ENCODE measurements at places on chromosomes 5 and 9.

- no peak for DNase-seq
Observed at GRCh38 chr5:80010754-80011392, 19.8 kb upstream of the MTX3 start.

DNA sequence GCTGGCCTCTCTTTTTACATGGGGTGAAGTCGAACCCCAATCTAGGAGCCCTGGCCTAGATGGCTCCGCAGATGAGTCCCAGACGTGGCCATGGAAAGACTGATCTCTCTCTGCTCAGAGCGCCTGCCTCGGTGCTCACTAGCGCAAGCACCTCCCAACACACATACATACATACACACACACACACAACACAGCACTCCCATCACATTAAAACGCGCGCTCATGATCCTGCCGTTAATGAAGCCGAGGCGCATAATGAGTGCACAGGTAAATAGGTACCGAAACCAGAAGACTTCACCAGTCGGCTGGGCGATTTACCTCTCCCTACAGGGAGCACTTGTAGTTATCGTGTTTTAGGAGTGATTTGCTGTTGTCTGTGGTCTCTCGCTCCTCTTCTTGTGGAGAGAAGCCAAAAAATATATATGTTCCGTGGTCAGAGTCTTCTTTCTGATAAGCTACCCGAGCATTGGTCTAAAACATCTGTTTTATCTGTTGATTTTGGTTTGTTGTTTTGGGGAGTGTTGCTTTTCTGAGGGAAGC is 207.7 kb downstream of the MEF2C start:
- no peak for DNase-seq

- no peak for DNase-seq
Observed at GRCh38 chr5:169921384-169921783, 58.9 kb downstream of the INSYN2B start.

GRCh38 chr9:123345567-123345955 is 10.4 kb upstream of the CRB2 start:
- DNase-seq, result no peak

- DNase-seq, result peak; percentile 2
Observed at GRCh38 chr9:99472240-99472915, 250.3 kb downstream of the SEC61B start.

DNA sequence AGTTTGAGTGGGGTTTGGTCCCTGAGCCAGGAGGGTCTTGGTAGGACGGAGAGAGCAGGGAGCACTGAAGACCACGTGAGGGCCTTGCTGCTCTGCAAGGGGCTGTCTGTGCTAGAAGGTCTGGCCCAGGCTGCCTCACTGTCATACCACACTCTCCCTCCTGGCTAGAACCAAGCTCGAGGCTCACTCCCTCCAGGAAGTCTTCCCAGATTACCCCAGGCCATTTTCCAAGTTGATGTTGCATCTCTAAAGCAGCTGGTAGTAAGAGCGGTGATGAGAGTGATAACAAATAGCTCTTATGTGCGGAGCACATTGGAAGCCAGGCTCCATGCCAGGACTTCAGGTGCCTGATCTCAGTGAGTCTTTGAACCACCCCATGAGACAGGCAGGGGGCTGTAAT is 6.6 kb downstream of the MYMK start:
- no peak for DNase-seq

DNA sequence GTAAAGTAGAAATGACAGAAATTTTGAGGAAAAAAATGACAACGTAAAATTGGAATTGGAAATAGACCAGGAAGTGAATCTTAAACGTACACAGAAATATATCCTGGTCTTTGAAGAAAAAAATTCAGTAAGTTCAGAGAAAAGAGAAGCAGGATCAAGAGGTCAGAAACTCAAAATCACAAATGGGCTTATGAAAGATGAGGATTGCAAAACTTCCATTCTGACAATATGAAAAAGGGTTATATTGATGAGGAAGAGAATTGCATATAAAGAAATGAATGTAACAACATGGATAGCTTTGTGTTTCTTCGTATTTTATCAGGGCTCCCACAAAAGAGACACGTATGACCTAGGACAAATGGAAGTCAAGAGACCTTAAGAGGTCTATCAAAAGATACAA is 58.1 kb downstream of the OXCT1 start:
- no peak for DNase-seq

- no peak for DNase-seq
Observed at GRCh38 chr9:76564297-76564696, 105.3 kb downstream of the GCNT1 start.

- DNase-seq, result no peak
Observed at GRCh38 chr9:127245637-127246164, 18.9 kb upstream of the GARNL3 start.

GRCh38 chr9:28059192-28059591 is 485.9 kb upstream of the C9orf72 start:
- no peak for DNase-seq

- DNase-seq, result no peak
Observed at GRCh38 chr5:14753947-14754346, 89.4 kb downstream of the OTULIN start.

- no peak for DNase-seq
Observed at GRCh38 chr5:102554728-102555127, 55.9 kb upstream of the SLCO6A1 start.

- no peak for DNase-seq
Observed at GRCh38 chr5:163915481-163915961, 410.1 kb downstream of the MAT2B start.

DNA sequence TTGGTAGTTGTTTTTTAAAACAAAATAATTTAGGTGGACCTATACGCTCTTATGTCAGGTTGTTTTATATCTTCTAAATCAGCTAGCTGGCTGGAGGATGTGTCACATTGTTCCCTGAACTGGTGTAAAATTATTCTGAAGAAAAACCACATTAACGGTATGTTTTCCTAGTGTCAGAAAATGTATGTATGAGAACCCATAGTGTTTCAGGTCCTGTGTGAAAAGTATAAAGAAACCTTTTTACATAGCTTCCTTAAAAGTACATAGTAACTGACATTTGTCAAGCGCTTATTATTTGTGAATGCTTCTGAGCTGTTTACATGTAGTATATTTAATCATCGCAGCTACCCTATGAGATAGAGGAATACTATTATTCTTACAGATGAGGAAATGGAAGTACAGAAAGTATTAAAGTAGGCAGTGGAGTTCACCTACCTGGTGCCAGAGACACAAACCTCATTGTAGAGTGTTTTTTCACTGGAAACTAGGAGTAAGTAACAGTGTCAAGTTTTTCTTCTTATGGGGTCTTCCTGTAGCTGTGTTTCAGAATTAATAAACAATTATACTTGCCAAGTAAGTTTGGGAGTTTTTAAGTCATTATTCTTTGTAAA is 10.4 kb upstream of the FAM120AOS start:
- DNase-seq, result no peak

GRCh38 chr5:114358329-114358728 is 3.5 kb upstream of the KCNN2 start:
- DNase-seq, result no peak

GRCh38 chr5:181281984-181282316 is 21.0 kb upstream of the TRIM52 start:
- DNase-seq, result no peak

DNA sequence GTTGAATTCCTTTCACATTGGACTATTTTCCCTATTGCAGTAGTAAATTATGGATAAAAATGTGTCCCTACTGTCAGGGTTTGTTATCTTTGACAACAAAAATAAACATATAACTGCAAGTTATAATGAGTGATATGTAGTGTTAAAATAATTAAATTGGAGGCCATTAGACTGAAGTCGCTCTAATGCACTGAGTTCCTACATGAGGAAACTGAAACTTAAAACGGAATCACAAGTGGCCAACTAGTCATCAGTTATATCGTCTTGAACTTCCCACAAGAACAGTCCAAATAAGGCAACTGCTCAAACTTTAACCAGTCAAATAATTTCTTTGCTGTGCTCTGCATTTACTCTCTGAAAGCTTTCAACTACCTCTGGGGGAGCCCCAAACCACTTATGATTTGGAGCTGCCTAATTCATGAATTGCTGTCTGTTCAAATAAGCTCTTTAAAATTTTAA is 2.1 kb upstream of the IFT74 start:
- no peak for DNase-seq

GRCh38 chr5:153086486-153086885 is 404.0 kb upstream of the GRIA1 start:
- DNase-seq, result no peak

- no peak for DNase-seq
Observed at GRCh38 chr9:110128664-110129329, 79.2 kb downstream of the C9orf152 start.

GRCh38 chr5:103013933-103014552 is 105.9 kb downstream of the GIN1 start:
- DNase-seq, result no peak
